ENCODE measurements at places on chromosomes 7 and 10. TPM values are rescaled to one million over a fixed set of nuclear protein-coding genes. Genes with fewer than 3 reads are reported as not detected.

Gene CHPF2
- 24.9 TPM for polyA plus RNA-seq

Gene MYL10
- 0.36 TPM for polyA plus RNA-seq

Gene GHRHR
- not detected for polyA plus RNA-seq

Gene DENND11
- polyA plus RNA-seq, result 26.9 TPM

Gene SLC26A3
- 0.11 TPM for polyA plus RNA-seq

Gene AVPI1
- 6.6 TPM for polyA plus RNA-seq

Gene HTR7
- polyA plus RNA-seq, result 0.65 TPM

Gene NUTM2A
- 3.0 TPM for polyA plus RNA-seq

Gene OR13A1
- not detected for polyA plus RNA-seq

Gene MOSPD3
- polyA plus RNA-seq, result 26.5 TPM

DNA sequence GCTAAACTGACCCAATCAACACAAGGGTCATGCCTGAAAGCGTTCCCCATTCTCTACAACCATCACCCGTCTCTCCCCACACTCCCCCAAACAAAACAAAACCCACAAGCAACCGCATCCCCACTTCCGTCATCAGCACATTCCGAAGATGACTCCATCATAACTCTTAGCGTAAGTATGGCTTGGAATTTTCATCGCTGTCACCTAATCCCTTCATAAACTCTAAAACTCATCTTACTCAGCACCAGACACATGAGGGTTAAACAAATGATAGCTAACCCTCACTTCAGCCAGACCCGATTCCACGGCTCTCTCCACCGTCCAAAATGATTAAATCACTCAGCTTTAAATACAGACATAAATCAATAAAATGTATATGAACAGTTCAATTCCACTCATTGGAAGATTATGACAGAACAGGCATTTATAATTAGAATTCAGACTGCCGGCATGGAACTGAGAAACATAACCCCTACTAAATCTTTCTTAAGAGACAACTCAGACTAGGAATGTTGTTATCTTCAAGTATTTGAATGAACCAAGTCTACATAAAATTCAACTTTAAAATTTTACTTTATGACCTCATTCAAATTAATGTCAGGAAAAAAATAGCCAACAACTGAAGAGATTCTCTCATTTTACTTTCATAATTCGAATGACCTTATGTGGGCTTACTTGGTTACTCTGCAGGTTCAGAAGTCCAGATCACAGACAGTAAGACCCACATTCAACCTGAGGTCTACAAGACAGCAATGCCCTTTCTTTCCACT is 215.9 kb downstream of the PARD3 start:
- no peak for DNase-seq

- DNase-seq, result no peak
These were observed 727.3 kb downstream of the AUTS2 start for GRCh38 chr7:70325509-70326101.

- no peak for DNase-seq
These were observed 223.0 kb downstream of the ELFN1 start for GRCh38 chr7:1893036-1893435.

- no peak for DNase-seq
These were observed 18.4 kb upstream of the CCDC71L start for GRCh38 chr7:106679153-106679931.

DNA sequence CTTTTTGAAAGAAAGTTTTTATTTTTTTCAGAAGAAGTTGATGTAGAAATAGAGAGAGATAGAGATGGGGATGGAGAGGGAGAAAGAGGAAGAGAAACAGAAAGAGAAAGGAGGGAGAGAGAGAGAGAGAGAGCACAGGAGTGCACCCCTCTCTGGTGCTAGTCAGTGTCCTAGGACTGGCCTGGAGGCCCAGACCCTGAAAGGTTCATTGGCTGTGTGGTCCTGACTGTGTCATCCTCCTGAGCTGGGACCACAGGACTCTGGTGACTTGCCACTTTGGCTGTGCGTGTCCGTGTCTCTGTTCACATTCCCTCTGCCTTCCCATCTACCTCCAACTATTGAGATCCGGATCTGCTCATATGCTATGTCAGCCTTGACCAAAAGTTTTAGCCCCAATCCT is 62.1 kb upstream of the SHH start:
- no peak for DNase-seq

GRCh38 chr10:48285710-48286109 is 11.2 kb upstream of the FRMPD2 start:
- no peak for DNase-seq

DNA sequence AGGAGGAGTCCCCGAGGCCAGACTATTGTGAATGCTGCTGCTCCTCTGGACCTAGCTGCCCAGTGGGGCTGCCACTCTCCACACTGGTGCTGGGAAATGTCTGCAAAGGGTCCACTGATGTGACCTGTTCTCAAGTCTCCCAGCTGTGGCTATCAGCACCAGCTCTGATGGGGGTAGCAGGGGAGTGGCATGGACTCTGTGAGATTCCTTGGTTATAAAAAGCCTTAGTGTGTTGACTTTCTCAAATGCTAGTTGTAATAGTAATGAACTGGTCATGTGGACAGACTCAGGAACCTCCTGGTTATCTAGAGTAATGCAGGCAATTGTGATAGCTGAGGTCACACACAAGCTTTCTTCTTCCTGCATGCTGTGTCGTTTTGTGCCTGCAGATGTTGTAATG is 34.1 kb upstream of the ARMC3 start:
- no peak for DNase-seq

GRCh38 chr10:87842776-87843497 is 20.4 kb downstream of the KLLN start:
- no peak for DNase-seq

- DNase-seq, result no peak
These were observed 35.1 kb upstream of the CXCL12 start for GRCh38 chr10:44419790-44420549.

DNA sequence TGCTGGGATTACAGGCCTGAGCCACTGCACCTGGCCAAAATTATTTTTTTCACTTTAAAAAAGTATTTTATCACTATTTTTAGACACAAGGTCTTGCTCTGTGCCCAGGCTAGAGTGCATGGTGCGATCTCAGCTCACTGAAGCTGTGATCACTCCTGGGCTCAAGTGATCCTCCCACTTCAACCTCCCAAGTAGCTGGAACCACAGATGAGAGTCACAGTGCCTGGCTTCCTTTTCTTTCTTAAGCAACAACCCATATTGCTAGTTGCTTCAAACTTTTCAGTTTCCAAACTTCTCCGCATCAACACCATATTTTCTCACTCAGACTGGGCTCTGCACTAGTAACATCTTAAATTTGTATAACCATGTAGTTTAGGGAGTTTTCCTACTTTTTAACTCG is 9.5 kb upstream of the SMC3 start:
- no peak for DNase-seq

- no peak for DNase-seq
These were observed 272.9 kb upstream of the ZWINT start for GRCh38 chr10:56633876-56634452.

DNA sequence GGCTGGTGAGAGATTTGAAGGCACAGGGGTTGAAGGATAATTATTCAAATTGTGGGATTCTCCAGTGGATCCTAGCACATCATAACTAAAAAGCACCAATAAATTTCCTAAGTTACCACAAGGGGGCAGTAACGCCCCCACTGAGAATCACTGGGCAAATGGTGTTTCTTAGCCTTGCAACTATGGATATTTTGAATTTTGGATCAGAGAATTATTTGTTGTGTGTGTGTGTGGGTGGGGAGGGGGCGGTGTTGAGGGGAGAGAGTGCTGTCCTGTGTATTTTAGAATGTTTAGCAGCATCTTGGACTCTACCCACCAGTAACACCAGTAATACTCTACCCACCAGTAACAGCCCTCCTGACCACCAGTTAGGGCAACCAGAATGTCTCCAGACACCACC is 63.3 kb upstream of the PRKG1 start:
- peak; percentile 27 for DNase-seq

DNA sequence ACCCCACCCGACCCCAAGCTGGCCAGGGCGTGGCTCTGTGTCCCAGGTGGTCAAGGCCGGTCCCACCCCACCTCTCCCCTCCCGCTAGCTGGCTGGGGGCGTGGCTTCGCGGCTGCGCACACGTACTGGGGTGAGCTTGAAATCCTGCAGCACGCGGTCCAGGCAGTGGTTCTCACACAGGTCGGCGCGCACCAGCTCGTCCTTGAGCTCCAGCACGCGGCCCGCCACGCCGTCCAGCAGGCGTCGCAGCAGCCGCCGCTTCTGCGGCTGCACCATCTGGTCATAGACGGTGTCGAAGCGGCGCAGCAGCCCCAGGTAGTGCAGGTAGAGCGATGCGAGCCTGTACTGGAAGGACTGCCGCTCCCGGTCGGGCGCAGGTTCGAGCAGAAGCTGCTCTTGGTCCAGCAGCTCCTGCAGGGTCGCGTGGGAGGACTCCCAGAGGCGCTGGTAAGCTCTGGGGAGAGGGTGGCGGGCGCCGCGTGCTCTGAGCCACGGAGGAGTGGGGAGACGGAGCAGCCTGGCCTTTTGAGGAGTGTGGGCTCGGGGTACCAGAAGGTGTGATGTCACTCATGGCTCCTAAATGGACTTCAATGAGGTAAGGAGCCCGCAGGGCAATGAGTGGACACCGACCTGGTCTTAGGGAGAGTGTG is 5.8 kb downstream of the H2BK1 start:
- DNase-seq, result no peak

DNA sequence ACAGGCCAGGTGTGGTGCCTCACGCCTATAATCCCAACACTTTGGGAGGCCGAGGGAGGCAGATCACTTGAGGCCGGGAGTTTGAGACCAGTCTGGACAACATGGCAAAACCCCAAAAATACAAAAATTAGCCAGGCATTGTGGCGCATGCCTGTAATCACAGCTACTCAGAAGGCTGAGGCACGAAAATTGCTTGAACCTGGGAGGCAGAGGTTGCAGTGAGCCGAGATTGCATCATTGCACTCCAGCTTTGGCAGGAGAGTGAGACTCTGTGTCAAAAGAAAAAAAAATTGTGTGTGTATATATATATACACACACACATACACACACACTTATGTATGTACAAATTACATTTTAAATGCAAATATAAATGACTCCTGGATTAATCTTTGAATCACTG is 76.8 kb upstream of the LRRN3 start:
- no peak for DNase-seq

GRCh38 chr10:123295644-123296043 is 141.4 kb downstream of the BUB3 start:
- no peak for DNase-seq

DNA sequence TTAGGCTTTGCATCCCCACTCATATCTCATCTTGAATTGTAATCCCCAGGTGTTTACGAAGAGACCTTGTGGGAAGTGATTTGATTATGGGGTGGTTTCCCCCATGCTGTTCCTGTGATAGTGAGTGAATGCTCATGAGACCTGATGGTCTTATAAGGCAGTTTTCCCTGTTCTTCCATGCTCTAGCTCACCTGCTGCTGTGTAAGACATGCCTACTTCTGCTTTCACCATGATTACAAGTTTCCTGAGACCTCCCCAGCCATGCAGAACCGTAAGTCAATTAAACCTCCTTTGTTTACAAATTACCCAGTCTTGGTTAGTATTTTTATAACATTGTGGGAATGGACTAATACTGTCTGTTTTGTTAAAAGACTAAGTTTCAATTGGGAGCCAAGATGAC is 35.3 kb upstream of the ZNF92 start:
- DNase-seq, result no peak

GRCh38 chr10:62045765-62046521 is 144.4 kb downstream of the ARID5B start:
- no peak for DNase-seq

DNA sequence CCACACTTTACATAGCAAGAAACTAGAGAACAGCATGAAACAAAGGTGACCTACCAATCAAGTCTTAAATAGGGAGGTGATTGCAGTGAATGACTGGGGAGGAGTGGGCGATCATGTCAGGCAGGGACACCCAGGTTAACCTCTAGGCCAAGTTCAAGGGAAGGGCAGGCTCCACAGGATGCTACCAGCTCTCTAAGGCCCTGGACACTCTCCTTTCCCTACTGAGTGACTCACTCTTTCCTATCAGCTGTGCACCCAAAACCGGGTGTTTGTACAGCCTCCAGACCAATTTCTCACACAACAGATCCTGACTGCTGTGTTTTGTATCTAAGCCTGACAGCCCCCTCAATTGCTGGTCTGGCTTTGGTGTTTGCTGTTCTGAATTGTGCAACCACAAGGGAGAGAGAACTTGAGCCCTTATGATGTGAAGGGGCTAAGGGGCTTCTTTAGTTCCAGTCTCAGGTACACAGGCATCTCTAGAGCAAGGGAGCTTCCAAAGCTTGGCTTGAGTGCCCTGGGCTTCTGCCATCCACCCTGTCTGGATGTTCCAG is 107.8 kb downstream of the TBXAS1 start:
- DNase-seq, result no peak

DNA sequence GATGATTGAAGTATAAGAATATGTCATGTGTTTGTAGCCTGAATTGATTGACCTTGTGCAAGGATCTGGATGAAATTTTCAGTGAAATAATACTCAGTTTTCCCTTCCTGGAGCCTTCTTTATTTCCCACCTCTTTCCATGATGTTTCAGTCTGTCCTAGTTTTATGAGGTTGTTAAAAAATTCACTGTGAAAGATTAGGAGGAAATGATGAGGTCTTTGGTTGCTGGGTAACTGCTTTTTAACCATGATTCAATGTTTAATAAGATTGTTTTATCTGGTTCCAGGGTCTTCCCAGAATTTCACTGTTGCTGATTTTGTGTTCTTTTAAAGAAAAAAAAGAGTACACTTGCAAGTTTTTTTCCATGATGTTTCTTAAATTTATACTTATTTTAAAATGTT is 221.5 kb downstream of the MBL2 start:
- no peak for DNase-seq

DNA sequence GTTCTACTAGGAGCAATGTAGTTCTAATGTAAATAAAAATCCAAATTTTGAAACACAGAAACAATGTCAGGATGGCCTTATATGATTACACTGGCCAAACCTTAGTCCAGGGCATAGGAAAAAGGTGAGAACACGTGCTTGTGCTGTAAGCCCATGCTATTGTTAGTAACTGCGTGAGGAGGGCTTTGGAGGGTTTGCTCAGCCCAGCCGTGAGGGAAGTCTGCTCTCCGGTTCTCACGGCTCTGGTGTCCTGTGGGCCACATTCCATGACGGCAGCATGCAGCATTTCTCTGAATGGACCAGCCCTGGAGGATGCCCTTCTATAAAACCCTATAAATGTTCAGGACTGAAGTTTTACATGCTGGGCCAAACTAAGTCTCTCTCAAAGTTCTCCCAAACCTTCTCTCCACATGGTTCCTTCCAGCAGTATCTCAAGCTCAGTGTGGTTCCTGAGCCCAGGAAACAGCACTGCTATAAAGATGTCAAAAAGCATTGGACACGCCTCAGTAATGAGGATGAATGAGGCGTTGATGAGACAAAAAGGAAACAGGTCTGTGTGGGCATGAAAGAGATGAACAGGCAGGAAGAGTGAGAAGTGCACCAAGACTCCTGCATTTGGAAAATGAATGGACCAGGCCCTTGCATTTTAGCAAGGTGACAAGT is 174.8 kb upstream of the CDCA7L start:
- DNase-seq, result no peak

- peak; percentile 64 for DNase-seq
These were observed 41.5 kb upstream of the NMT2 start for GRCh38 chr10:15209827-15210509.

DNA sequence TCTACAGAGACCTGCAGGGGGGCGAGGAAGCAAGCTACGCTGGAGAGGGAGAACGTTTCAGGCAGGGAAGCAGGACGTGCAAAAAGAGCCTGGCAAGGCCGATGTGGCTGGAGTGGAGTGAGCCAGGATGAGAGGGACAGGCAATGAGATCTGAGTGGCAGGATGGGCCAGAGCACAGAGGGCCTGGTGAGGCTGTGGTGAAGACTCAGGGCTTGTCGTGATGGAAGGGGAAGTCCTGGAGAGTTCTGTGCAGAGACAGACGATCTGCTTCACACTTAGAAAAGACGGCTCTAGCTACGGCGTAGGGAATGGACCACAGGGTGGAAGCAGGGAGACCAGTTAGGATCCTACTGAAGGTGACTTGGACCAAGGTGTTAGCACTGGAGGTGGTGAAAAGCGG is 87.0 kb downstream of the SH3PXD2A start:
- no peak for DNase-seq
